ENCODE measurements at places on chromosomes 1 and 21. TPM values are rescaled to one million over a fixed set of nuclear protein-coding genes. Genes with fewer than 3 reads are reported as not detected.

OR14K1 gene
- total RNA-seq, result not detected

SZRD1 gene
- 91.1 TPM for total RNA-seq

KDM5B gene
- 47.0 TPM for total RNA-seq

GRCh38 chr1:87449348-87449963, 120.8 kb downstream of the LMO4 start:
- peak; percentile 22 for DNase-seq

DNA sequence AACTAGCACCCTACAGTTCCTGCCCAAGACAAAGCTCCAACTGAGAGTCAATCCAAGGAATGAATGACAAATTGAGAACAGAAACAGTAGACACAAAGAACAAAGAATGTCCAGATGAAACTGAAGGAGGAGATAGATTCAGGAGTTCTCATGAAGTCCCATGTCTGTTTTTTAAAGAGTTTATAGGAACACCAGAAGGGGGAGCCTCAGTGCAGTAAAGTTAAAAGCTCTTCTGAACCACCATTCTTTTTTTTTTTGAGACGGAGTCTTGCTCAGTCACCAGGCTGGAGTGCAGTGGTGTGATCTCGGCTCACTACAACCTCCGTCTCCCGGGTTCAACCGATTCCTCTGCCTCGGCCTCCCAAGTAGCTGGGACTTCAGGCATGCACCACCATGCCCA, 323.6 kb downstream of the MRPL39 start:
- DNase-seq, result peak; percentile 72

RRAGC gene
- total RNA-seq, result 31.7 TPM

DNA sequence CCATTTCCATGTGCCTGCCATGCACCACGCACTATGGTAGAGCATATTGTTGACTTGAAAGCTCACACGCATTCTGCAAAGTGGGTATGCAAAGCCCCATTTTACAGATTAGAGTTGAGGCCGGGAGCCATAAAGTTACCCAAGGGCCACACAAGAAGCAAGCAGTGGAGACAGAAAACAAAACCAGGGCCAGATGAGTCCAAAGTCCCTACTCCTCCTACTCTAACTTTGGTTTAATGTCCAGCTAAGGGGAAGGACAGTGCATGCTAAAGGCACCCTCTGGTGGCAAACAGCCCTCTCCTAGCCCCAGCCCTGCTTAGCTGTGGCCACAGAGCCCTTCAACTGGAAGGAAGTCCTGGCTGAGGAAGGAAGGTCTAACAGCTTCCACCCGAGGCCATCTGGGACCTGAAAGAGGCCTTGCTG, 74.9 kb downstream of the SLC66A1 start:
- DNase-seq, result no peak

GRCh38 chr1:115545096-115545720, 96.6 kb upstream of the VANGL1 start:
- DNase-seq, result peak; percentile 32

CD247 gene
- total RNA-seq, result not detected

- DNase-seq, result no peak
Observed at GRCh38 chr1:243268751-243269460, 13.1 kb downstream of the SDCCAG8 start.

- no peak for DNase-seq
Observed at GRCh38 chr1:199357599-199357998, 669.9 kb upstream of the NR5A2 start.

GRCh38 chr1:29876902-29877301, 640.6 kb downstream of the PTPRU start:
- DNase-seq, result no peak

- no peak for DNase-seq
Observed at GRCh38 chr1:6241887-6242740, 1.9 kb upstream of the HES3 start.

GRCh38 chr1:94709891-94710581, 110.1 kb upstream of the SLC44A3 start:
- DNase-seq, result peak; percentile 51

WDR64 gene
- not detected for total RNA-seq

DNA sequence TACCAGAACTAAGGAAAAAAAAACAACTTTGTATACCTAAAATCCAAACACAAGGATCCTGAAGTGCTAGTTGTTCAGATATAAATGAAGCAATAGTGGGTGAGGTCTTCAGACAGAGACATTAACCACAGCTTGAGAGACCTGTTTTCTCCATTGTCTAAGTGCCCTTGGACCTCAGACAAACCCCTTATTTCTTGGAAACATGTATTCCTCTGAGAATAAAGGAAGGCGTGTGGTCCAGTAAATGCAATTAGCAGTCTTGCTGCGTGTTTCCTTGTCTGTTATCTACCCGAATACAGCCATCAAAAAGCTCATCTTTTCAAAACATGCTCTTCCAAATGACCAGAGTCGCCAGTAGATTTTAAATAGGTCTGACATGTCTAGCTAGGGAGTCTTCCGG, 291.1 kb upstream of the NFIA start:
- no peak for DNase-seq

C1orf94 gene
- 4.0 TPM for total RNA-seq

- DNase-seq, result no peak
Observed at GRCh38 chr1:167438171-167439138, 79.9 kb downstream of the CD247 start.

- DNase-seq, result no peak
Observed at GRCh38 chr1:40914927-40915569, 52.9 kb upstream of the CITED4 start.

GRCh38 chr1:201281573-201281972, 1.7 kb upstream of the PKP1 start:
- DNase-seq, result no peak

DPM3 gene
- total RNA-seq, result 88.4 TPM

- DNase-seq, result no peak
Observed at GRCh38 chr1:160112357-160112756, 3.2 kb upstream of the ATP1A2 start.

CAMK1G gene
- total RNA-seq, result 3.0 TPM

CD1D gene
- total RNA-seq, result not detected

F5 gene
- total RNA-seq, result not detected

GRCh38 chr1:182359645-182360044, 31.9 kb downstream of the GLUL start:
- no peak for DNase-seq

KIF21B gene
- 1.2 TPM for total RNA-seq

FCRLB gene
- 2.7 TPM for total RNA-seq

DNA sequence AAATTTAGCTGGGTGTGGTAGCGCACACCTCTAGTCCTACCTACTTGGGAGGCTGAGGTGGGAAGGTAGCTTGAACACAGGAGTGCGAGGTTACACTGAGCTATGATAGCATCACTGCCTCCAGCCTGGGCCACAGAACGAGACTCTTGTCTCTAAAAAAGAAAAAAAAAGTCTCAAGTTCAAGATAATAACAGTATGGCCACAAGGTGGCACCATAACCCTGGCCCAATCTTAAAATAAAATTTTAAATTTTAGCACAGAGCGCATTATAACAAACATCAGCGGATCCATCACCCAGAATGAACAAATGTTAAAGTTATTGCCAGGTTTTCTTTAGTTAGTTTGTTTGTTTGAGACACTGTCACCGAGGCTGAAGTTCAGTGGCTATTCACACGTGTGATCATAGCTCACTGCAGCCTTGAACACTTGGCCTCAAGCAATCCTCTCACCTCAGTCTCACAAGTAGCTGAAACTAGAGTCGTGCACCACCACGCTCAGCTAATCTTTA, 2.9 kb upstream of the HTR6 start:
- peak; percentile 47 for DNase-seq

- DNase-seq, result peak; percentile 24
Observed at GRCh38 chr1:18998016-18998724, 41.7 kb upstream of the IFFO2 start.

DNA sequence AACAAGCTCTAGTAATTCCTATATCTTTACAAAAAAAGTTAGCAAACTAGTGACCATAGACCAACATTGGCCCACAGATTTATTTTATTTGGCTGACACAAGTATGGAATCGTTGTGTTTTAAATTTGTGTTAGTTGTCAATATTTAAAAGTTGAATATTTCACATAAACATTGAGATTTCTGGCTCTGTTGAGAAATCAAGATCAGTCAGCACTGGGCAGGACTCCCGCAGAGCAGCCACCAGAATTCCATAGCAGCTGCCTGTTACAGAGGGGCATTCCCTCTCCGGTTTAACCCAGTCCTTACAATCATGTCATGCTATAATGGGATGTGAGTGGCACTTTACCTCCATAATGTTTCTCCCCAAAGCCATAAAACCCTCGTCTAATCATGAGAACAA, 79.2 kb upstream of the NRIP1 start:
- no peak for DNase-seq

RNF207 gene
- total RNA-seq, result 3.9 TPM

GRCh38 chr1:230261928-230262650, 164.0 kb downstream of the PGBD5 start:
- DNase-seq, result no peak

CFHR1 gene
- not detected for total RNA-seq

DNA sequence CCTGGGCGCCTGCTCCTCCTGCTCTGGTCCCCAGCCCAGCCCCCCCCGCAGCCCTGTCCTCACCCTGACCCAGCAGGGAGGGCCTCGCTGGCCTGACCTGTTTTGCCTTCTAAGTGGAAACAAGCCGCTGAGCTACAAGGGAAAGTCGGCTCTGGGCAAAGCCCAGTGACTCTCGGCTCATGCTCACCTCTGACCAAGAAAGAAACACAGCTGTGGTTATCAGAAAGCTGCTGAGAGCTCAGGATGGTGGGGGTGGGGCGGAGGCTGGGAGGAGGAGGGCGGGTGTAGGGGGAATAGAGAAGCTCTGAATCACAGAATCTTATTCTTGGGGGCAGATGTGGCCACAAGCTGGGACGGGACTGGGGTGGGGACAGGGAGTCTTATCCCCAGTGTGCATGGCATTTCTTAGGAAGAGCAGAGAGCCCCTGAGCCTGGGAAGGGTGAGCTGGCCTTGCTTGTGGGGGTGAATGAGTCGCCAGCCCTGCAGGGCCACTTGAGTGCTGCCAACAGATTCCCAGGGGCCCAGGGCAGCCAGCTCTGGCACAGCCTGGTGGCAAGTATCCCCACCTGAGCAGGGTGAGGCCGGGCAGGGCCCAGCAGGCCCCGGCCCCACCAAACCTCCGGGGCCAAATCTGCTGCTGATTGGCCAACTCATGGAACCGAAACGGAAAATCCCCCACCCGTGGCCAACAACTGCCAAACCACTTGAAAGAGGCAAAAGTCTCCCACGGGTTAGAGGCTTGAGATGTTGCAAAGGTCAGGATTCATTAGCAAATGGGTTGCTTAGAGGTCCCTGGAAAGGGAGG, 120.6 kb downstream of the SPSB1 start:
- DNase-seq, result peak; percentile 90

DNA sequence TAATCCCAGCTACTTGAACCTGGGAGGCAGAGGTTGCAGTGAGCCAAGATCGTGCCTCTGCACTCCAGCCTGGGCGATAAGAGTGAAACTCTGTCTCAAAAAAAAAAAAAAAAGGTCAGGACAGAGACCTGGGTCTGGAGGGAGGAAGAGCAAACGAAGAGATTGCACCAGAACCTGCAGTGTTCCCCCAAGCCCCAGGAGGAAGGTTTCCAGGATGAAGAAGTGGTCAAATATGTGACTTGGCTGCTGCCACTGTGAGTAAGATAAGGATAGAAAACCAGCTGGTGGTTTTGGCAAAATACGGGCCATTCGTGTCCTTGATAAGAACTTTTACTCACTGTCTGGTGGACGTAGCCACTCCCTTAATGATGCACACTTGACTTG, 42.2 kb downstream of the CLDN14 start:
- DNase-seq, result peak; percentile 95

APOBEC4 gene
- total RNA-seq, result not detected

CYP4A11 gene
- not detected for total RNA-seq

DNA sequence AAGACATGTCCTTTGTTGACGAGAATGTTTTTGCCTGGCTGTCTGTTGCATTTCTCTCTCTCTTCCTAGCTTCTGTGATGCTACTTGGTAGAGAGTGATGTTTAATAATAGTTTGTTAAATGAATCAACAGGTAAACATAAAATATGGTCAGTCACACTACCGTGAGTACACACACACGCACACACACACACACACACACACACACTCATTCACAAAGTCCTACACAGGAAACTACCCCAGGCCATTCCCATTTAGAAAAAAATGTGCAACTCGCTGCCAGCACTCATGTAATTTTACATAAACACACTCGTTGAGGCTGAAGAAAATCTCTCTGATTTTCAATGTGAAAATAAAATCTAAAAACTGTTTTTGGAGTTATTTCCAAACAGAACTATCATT, 38.7 kb downstream of the RUNX1 start:
- DNase-seq, result no peak

GRCh38 chr1:121558514-121558913, 373.7 kb downstream of the SRGAP2C start:
- DNase-seq, result peak; percentile 83

GRCh38 chr1:196148367-196148970, 459.8 kb downstream of the KCNT2 start:
- DNase-seq, result peak; percentile 47

GRCh38 chr1:161506336-161507223, 1.3 kb downstream of the FCGR2A start:
- DNase-seq, result peak; percentile 32

DNA sequence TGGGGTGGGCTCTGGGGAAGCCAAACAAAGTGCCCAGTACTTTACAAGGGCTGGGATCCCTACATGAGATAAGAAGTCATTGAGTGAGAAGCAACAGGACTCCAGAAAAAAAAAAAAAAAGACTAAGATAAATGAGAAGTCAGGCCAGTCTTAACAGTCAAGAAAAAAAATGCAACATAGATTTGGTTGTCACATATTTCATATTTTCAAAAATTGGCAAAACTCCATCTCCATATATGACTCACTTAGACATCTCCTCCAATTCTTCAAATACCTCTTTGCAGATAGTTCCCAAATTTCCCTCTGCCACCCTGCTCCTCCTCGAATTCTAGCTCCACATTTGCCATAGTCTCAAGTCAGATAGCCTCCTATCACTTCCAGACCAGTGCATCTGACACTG, 20.9 kb upstream of the SIPA1L2 start:
- no peak for DNase-seq

- no peak for DNase-seq
Observed at GRCh38 chr1:204110894-204111633, 38.1 kb downstream of the SOX13 start.
